PC-3 (cell line): ENCODE measurements at places on chromosomes 2 and 18. TPM values are rescaled to one million over a fixed set of nuclear protein-coding genes. Genes with fewer than 3 reads are reported as not detected.
A peak's percentile ranks its signal among the peaks of the same experiment; 100 is the strongest.

DNA sequence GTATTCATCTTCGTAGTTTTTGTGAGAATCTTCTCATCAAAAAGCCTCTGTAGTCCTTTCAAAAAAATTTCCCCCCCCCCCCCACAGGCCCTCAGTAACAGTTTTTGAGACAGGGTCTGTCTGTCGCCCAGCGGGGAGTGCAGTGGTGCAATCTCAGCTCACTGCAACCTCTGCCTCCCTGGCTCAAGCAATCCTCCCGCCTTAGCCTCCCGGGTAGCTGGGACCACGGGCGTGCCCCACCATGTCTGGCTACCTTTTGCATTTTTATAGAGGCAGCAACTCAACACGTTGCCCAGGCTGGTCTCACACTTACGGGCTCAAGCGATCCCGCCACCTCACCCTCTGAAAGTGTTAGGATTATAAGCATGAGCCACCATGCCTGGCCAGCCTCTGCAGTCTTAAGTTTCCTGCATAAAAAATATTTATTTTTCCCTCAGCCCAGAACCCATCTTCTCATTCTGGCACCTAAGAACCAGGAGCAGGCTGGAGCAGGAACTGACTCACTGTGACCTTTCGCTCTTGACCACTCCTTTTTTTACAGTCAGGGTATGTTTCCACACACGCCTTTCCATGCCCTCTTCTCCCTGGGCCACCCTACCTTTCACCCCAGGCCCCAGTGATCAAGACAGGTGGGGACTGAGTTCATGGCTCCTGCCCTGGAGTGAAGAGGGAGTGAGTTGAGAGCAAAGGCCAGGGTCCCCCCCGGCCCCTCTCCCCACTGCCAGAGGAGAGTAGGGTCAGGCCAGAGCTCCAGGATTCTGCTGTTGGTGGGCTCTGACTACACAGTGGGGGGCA, 32.5 kb upstream of the NT5DC4 start:
- peak; percentile 58 for DNase-seq

The SPIRE1 gene
- total RNA-seq, result 29.9 and 32.4 TPM in 2 replicates

The CMPK2 gene
- total RNA-seq, result 5.0 and 6.5 TPM in 2 replicates

DNA sequence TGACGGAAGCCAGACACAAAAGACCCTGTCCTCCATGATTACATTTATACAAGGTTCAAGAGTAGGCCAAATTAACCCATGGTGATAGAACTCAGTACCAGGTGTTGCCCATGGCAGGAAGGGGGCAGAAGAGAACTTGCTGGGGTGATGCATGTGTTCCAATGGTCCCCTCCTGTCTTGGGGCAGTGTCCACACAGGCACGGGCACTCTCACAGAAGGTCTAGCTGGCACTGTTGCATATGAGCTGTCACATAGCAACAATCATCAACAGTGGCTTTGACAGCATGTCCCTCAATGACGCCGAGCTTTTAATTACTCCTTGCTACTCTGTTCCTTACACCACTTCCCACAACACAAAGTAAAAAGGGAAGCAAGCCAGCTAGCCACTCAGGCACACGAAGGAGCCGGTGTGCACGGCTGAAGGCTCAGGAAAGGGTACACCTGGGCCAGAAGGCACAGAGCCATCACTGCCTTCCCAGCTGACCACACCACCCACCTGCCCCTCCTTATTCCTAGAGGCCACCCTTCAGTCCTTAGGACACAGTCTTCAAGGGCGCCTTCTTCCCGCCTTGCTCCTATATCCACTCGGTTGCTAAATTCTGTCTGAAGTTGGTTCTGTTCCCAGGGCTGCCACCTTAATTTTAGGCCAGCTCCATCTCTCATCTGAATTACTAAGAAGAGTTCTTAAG, 28.9 kb downstream of the RPL31 start:
- no peak for DNase-seq

The THSD7B gene
- total RNA-seq, result under 0.01 TPM in 1 of 2 replicates, not detected in the other

DNA sequence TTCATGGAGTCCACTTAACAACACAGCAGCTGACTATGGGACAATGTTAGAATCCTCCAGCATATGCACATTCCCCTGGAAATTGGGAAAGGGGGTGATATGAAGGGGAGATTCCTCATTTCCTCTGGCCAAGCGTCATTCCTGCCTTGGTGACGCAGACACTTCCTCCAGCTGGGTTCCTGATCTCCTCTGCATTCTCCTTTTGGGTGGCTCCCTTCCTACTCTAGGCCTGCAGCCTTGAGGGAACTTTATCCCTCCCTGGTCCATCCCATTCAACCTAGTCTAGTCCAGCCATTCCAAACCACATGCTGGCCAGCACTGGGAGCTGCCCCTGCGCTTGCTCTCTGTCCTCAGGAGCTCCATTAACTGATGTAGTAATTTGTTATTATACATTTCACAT, 216.8 kb downstream of the VAPA start:
- DNase-seq, result no peak
